ENCODE measurements at places on chromosomes 5 and 9. TPM values are rescaled to one million over a fixed set of nuclear protein-coding genes. Genes with fewer than 3 reads are reported as not detected.

FOCAD gene
- 0.57 TPM for polyA plus RNA-seq

DNA sequence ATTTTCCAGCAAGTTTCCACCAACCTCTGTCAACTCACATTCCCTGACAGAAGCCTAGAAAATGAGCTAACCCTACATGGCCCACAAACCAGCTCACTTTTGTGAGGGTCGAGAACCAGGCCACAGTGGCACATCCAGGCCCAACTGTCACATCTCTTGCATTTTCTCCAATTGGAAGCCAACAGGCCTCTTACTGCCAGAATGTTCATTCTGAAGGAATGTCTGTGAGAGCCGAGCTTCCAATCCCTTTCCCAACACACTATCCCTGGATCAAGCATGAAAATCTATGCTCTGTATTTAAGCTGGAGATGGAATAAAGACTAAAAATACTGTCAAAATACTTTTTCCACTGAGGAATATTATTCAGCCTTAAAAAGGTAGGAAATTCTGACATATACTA is 20.0 kb downstream of the MARCHF3 start:
- no peaks in the 10 kb centered on the region for H3K36me3 ChIP-seq
- H3K27me3 ChIP-seq: no peaks in the 10 kb centered on the region
- peaks cover 23% of the 10 kb centered on the region for H3K4me1 ChIP-seq

DNA sequence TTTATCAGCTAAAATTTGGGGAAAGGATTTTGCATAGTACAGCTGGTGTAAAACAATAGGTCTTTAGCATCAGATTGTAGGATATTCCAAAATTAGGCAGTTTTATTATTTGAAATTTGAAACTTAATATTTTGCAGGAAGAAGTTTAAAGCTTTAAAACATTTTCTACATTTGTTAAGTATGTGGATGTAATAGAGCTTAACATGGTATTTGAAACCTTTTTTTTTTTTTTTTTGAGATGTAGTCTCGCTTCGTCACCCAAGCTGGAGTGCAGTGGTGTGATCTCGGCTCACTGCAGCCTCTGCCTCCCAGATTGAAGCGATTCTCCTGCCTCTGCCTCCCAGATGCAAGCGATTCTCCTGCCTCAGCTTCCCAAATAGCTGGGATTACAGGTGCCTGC is 2.9 kb downstream of the DENND4C start:
- H3K4me1 ChIP-seq: peaks cover 3% of the 10 kb centered on the region
- H3K27ac ChIP-seq: peak overlapping the region; percentile 95
- no peaks in the 10 kb centered on the region for H3K36me3 ChIP-seq
- DNase-seq: no peak

DNA sequence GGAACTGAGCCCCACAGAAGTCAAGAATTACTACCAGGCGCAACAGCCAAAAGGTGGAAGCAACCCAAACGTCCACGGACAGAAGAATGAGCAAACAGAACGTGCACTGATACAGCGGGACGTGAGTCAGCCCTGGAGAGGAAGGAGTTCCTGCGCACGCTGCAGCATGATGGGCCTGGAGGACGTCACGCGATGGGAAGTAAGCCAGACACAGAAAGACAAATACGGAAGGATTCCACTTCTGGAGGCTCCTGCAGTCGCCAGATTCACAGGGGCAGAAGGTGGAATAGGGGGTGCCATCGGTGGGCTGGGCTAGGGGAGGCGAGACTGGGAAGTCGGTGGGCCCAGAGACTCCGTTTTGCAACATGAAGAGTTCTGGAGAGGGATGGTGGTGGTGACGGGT is 80.3 kb upstream of the PHYKPL start:
- peaks cover 63% of the 10 kb centered on the region for H3K27me3 ChIP-seq
- no peak for DNase-seq
- H3K4me3 ChIP-seq: no peak overlapping the region
- 0 out of 2 replicates have a peak, but pooled peaks cover 4% of the 10 kb centered on the region for H3K4me1 ChIP-seq

DNA sequence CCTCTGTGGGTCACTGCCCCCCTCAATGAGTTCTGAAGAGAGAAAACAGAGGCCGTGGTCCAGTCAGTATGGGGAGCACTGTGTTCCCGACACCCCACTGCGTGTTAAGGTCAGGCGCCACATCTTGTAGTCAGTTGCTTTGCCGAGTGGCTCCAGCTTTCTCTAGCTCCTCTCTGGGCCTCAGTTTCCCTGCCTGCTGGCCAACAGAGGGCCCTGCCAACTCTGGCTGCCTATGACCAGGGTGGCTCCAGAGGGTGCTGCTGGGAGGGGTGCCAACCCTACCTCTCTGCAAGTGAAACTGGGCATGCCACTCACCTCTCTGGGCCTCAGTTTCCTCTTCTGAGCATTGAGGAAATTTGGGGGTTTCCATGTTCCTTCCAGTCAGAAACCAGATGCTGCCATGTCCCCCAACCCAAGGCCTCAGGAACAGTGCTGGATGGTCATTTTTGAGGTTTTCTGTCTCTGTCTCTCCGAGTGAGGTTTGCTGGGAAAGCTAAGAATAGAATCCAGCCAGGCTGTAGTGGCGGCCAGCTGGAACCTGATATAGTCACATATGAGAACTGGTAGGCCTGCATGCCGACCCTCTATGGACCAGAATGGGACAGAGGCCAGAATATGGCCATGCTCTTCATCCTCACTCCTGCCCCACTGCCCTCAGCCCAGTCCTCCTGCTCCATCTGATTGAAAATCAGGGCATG is 132.1 kb downstream of the PHF2 start:
- no peak overlapping the region for H3K27ac ChIP-seq
- H3K4me3 ChIP-seq: no peak overlapping the region
